GM12891 (cell line): ENCODE measurements at places on chromosomes 2 and 18.

GRCh38 chr18:23538001-23538400, 34.7 kb downstream of the RMC1 start:
- no peak for DNase-seq

DNA sequence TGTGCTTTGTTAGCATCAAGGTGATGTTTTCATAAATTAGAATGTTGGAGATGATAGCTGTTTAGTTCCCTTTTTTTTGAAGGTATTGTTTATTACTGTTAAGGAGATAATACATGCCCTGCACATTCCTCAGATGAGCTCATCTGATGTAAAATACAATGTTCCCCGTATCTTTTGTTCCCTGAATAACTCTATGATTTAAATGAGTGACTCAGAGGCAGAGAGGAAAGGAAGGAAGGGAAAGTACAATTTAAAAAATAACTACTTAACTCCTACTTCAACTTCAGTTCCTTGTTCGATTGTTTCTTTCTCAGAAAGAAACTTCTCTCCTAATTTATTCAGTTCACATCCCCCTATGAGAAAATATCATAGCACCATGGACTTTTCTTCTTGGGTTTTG, 208.7 kb downstream of the KCNE4 start:
- DNase-seq: no peak

GRCh38 chr2:175097297-175097696, 70.7 kb downstream of the ATF2 start:
- no peak for DNase-seq

DNA sequence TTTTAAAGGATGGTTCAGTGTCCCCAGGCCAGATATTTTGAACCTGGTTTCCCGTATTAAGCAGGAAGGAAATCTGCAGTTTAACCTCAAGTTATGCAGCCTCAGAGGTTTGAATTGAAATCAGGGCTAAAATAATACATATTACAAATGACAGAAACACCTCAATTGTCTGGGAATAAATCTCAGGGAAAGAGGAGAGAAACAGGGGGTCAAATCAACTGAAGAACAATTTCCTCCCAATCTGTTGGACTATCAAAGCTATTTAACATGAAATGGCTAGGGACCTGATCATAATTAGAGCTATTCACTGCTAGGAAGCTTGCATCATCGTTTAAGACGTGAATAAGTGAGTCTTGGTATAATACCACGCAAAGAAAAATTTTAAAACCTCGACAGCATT, 150.0 kb upstream of the ARHGAP28 start:
- DNase-seq: no peak

DNA sequence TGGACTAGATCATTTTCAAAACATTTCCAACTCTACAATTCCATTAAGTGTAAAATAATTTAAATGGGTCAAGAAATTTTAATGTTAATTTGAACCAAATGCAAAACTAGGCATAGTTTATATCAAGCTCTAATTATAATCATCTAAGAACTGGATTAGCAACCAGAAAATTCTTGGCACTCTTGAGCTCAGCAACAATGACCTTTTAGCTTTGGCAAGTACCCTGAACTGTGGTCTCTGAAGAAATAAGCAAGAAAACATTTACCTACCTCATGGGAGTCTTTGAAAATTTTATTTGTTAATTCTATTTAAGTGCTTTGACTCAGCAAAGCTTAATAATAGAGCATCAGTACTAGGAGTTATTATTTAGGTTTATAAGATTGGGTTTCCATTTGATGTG, 313.2 kb downstream of the SATB2 start:
- DNase-seq: no peak

DNA sequence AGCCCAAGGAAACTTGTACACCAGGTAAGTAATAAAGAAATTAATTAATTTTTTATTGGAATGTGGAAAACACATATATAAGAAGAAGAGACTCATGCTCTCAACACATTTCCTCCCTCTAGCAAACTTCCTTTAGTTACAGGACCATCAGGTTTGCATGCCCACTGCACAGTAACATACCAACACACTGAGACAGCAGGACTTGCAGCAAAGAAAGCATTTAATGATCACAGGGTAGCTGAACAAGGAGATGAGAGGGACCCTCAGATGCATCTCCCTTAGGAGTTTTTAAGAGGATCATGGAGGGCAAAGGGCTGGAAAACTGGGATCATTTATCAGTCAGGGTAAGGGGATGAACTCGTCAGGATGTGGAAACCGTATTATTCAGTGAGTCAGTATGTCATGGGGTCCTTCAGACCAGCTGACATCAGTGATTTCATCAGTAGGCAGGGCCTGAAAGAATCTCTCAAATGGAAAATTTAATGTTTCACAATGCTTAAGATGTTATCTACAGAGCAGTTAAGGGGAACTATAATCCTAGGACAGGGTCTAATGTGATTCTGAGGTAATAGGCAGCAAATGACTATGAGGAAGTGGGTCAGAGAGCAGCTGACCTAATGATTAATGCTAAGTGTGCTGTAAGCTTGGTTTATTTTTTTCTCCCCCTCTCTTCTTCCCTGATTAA, 193.8 kb upstream of the RND3 start:
- DNase-seq: no peak

GRCh38 chr18:76374330-76375281, 120.4 kb downstream of the ZNF516 start:
- no peak for DNase-seq

DNA sequence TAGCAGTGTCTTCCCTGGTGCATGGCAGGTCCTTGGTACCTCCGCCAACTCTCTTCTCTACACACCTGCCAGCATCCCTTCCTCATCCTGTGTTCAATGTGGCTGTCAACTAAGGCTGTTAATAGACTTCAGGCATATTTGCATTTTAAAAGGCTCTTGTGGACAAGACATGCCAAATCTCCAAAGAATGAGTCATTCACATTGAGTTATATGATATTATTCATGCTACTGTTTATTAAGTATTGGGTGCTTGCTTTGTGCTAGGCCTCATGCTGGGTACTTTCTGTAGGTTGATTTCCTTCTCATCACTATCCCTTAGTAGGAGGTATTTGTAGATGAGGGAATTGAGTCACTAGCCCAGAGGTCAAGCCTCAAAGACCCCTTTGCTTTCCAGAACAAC, 5.2 kb downstream of the MYO1B start:
- no peak for DNase-seq

- DNase-seq: no peak
These were observed 331.6 kb downstream of the CLIP4 start for GRCh38 chr2:29446847-29447246.
